ENCODE measurements at places on chromosomes 2 and 18. TPM values are rescaled to one million over a fixed set of nuclear protein-coding genes. Genes with fewer than 3 reads are reported as not detected.

ABCG5 gene
- total RNA-seq: not detected

- DNase-seq: no peak
Measured at GRCh38 chr2:72004201-72004915, 143.3 kb downstream of the CYP26B1 start.

CFC1 gene
- not detected for total RNA-seq

GYPC gene
- 157 TPM for total RNA-seq

- no peak for DNase-seq
Measured at GRCh38 chr2:392181-392925, 104.5 kb upstream of the ALKAL2 start.

- DNase-seq: no peak
Measured at GRCh38 chr2:106020821-106021661, 173.1 kb downstream of the UXS1 start.

GRCh38 chr18:78431606-78432005 is 548.0 kb upstream of the SALL3 start:
- no peak for DNase-seq

DNAJC5G gene
- not detected for total RNA-seq

DNA sequence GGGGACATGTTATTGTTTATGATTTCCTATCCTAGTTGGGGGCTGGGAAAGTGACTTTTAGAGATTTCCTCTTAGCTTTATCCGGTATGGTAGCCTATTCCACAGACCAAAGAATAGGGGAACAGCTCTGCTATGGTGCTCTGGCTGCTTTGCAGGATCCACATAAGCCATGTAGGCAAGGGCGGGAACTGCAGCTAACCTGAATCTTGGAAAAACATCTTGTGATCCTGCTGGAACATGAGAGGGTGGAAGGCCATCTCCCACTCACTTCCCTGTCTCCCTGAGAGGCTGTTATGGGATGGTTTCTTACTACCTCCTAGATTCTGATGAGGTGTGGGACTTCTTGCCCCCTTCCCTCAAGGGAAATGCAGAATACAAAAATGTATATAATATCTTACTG is 2.0 kb upstream of the DARS1 start:
- DNase-seq: no peak

GRCh38 chr2:168254158-168254935 is 7.0 kb upstream of the STK39 start:
- DNase-seq: no peak

All from CD4-positive, alpha-beta T cell (primary cell).